NCI-H1930 (cell line): ENCODE measurements at places on chromosomes 7 and 10.

DNA sequence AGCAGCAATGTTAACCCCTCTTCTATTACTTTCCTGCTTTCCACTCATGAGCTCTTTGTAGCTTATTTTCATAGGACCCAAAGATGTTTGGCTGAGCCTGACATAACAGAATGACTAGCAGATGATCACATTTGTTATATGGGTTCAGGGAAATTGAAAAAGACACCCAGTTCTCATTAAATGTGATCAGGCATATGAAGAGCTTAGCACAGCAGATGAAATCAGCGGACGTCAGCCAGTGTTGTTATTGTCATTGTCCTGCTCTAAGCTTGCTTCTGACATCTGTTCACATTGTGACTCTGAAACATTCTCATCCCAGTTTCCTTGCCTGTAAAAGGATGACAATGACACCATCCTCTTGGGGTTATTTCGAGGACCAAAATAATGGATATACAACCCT, 43.5 kb downstream of the FAM241B start:
- DNase-seq = no peak

DNA sequence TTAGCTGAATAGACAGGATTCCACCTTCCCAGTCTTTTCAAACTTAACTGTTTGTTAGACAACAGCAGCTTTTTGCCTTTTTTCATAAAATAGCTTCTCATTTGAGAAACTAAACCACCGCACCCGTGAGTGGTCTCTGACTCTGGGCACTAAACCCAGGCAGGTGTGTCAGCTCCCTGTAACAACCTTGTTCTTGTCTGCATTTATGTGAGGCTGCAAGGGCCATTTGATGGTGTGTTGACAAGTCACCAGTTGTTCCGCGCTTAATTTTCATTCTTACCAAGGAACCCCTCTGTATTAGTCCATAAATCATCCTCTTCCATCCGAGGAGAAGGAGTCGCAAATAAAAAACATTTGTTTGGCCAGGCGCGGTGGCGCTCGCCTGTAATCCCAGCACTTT, 1.5 kb downstream of the STOX1 start:
- DNase-seq = no peak

DNA sequence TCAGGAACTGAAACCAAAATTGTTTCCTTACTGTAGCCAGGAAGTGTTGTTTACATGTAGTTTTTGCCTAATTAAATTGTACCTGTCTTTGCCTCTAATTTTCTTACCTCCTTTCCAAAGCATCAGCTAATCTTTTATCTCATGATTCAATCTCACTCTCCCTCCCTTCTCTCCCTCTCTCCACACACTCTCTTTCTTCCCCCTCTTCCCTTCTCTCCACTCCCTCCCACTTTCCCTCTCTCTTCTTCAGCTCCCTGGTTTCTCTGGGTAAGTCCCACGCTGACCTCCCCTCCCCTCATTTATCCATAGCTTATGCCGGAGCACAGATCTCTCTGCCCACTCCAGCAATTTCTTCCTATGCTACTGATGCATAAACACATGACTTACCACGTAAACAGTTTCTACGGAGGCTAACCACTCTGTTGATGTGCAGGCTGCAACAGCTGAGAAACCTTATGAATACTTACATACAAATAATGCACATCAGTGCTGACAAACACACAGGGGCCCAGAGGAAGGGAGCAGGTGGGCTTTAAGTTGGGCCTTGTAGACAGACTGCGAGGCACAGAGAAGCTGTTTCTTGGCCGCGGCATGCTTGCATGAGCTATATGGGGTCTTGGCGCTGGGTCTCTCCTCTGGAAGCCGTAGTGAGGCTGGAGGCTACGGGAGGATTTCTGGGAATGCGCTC, 174.4 kb upstream of the PLXNA4 start:
- no peak for DNase-seq

- DNase-seq = no peak
Measured at GRCh38 chr7:22675421-22675820, 51.6 kb upstream of the IL6 start.

- DNase-seq = no peak
Measured at GRCh38 chr10:29839826-29840515, 205.2 kb upstream of the SVIL start.
